NCI-H526 (cell line): ENCODE measurements at places on chromosomes 16 and 17.

DNA sequence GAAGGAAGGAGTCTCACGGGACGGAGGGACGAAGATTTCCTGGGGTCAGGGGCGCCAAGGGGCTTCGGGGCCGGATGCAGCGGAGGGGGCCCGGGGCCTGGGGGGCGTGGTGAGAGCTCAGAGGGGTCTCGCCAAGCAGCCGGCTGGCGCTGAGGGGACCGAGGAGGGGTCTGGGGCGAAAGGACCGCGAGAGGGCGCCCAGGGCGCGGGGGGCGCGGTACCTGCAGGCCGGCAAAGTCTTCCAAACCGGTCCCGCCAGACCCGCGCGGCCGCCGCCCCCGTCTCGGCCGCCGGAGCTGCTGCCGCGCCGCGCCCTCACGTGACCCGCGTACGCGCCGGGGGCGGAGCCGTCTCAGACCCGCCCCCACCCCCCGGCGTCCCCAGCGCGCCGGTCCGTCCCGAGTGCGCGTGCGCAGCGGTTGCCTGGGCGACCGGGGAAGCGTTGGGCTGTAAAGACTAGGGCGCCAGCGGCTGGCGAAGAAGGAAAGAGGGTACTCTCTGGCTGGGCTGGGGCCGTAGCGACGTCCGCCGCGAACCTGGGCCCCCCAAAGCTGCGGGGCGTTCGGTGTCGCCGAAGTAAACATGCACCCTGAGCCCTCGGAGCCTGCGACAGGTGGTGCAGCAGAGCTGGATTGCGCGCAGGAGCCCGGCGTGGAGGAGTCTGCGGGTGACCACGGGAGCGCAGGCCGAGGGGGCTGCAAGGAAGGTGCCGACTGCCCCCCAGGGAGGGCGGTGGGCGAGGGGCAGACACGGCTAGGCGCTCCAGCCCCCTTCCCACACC lies at the start of the genes DNAAF1 and HSDL1:
DNAAF1 (plus strand) TSS at position 450 of the 781 bp plus-strand sequence; CDS start at position 583, 133 bp downstream.
HSDL1 (minus strand) TSS at position 319 of the 781 bp plus-strand sequence. CDS start 13,856 bp downstream, outside the sequence.
- DNase-seq, result no peak

DNA sequence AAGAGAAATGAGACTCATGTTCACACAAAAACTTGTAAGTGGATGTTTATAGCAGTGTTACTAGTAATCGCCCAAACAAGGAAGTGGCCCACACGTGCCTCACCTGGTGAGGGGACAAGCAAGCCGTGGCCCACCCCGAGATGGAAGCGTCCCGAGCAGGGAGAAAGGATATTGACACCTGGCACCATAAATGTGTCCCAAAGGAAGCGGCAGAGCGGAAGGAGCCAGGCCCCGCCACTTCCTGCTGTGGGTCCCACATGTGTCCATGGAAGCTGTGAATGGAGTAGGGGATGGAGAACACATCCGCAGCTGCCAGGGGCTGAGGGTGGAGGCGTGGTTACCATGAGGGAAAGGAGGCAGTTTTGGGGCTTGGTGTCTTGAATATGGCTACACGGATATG lies 18.9 kb downstream of the KCNJ18 start:
- no peak for DNase-seq

DNA sequence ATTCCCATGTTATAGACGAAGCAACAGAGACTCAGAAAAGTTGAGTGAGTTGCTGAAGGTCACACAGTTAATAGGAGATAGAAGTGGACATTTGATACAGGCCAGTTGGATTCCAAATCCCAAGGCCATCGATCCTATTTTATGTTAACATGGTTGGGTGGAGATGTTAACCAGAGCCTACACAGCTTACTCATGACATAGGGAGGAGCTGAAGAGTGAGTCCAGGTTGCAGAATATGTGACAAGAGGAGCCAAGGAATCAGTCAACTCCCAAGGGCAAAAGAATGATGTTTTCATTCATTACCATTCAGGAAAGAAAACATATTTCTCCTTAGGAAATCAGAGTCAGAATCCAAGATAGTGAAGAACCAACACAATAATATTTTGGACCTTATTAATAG lies 40.3 kb upstream of the GAS7 start:
- no peak for DNase-seq

GRCh38 chr16:77555126-77555525 lies 120.3 kb upstream of the ADAMTS18 start:
- DNase-seq, result no peak

DNA sequence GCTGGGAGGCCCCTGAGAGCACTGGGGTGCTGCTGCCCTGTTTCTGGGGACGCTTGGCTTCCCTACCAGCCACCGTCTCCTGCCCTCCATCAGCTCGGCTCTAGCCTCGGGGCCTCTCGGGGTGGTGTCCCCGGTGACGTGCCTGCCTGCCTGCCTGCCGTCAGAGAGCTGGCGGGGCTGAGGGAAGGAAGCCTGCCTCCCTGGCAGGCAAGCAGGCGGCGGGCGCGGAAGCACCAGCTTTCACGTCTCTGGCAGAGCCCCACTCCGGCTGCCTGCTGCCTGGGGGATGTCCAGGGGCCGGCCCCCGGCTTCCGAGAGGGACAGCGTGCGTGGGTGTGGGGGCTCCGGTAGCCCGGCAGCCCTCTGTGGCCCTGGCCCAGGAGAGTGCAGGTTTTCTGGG lies 9.3 kb downstream of the CENPX start:
- no peak for DNase-seq

DNA sequence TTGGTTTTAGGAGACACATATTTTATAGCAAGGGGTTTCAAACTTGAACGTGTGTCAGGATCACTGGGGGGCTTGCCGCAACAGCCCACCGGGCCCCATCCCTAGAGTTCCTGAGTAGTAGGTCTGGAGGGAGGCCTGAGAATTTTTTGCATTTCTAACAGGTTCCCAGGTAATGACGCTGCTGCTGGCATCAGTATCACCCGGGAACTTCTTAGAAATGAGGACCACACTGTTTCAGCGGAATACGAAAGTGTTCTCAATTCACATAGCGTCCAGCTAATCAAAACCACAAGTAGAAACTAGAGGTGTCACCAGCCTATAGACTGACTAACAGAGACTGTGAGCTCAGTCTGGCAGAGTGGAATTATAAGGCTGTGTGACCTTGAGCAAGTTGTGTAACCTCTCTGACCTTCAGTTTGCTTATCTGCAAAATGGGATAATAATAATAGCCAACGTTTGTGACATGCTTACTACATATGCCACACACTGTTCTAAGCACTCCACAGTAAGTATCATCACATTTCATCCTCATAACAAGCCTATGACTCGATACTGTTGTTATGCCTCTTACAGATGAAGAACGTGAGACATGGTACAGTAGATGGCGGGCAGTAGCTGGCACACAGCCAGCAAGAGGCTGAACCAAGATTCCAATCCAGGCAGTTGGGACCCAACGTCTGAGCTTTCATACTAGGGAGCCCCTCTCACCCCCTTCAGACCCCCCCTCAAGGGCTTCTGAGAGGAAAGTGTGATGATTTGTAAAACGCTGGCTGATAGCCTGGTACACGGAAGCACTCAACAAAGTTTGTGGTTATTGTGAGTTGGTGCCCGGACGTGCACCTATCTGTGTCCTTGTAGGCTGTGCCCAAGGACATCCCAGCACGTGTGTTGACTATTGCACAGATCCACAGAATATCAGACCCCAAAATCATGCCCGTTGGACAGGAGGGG lies 4.6 kb upstream of the ICAM2 start:
- no peak for DNase-seq

DNA sequence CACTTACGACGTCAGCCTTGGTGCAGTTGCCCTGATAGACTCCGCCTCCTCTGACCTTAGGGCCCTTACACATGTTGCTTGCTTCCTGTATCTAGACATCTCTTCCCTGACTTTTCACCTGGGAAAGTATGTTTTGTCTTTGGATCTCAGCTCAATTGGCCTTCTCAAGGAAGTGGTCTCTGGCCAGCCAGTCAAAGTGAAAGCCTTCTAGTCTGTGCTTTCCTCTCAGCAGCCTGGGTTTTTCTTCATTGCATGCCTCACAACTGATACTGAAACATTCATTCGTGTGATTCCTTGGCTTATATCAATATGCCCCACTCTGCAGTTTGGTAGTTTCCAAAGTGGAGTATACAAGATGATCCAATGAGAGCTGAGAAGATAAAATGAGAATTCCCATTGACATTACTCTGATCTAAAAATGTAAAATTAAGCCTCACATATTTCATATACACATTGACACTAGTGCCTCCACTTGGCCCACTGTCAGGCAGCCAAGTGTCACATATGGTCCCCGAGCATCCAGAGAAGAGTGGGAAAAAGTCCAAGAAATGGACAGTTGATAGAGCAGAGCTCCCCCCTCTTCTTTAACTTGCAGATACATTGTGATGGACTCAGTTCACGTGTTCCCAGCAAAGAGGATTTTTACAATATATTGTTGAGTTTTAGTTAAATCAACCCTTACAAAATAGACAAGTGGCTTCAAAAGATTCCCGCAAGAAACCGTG lies 371.2 kb upstream of the ASIC2 start:
- DNase-seq, result no peak

- no peak for DNase-seq
Measured at GRCh38 chr16:58495521-58496331, 4.2 kb upstream of the NDRG4 start.

- DNase-seq, result no peak
Measured at GRCh38 chr16:6131526-6132050, 1034.0 kb upstream of the EEF2KMT start.

- DNase-seq, result no peak
Measured at GRCh38 chr17:1786708-1787107, 24.8 kb downstream of the SERPINF1 start.

DNA sequence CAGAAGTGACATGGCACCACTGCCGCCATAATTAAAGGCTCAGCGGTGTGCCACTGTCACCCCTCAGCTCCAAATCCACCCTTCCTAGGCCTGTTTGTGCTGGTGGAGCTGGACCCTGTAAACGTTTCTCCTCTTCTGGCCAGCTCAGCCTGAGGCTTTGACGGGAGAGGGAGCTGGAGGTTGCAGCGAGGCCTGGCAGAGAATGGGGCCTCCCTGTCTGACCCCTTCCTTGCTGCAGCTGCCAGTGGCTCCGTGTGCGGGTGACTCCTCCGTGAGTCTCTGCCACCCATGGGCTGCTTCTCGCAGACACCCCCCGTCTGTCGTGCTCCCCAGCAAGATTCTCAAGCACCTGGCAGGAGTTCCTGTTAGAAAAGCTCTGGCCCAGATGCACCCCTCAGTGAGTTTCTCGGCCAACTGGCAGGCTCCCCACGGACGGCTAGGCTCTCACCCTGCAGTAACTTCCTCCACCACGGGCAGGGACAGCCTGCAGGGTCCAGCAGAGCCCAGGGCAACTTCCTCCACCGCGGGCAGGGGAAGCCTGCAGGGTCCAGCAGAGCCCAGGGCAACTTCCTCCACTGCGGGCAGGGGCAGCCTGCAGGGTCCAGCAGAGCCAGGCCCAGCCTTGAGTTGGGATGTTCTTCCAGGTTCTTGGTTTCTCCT lies 4.7 kb upstream of the CHMP6 start:
- no peak for DNase-seq

- DNase-seq, result no peak
Measured at GRCh38 chr17:79340333-79341221, 266.0 kb downstream of the ENGASE start.

DNA sequence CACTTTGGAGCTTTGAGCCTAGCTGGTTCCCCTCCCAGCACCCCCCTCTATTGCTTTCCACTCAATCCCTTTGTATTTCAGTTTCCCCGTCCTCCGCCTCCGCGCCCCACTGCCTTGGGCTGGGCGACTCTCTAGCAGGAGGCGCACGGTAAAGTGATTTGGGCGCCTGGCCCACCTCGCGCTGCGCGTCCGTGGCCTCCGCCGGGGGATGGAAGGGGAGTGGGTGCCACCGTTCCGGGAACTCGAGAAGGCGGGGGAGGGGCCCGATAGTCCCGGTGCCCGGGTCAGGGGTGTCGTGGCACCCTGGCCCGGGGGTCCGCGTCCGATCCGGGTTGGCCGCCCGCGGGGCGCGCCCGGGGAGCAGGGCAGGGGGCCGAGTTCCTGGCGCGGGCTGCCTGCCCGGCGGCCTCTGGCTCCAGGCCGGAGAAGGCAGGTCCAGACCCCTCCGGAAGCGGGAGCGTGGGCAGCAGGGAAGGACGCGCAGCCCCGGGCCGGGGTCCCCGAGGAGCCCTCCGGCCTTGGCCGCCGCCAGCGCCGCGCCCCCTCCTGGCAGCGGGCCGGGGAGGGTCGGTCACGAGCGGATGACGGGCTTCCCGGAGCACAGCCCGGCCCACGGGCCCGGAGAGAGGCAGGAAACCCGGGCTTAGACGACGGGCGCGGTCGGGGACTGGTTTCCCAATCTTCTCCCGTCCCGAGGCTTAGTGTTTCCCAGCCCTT lies 15.8 kb downstream of the MEOX1 start:
- no peak for DNase-seq

GRCh38 chr16:76932541-76933211 lies 258.3 kb upstream of the MON1B start:
- DNase-seq, result no peak

- DNase-seq, result no peak
Measured at GRCh38 chr17:49545007-49545660, 30.5 kb upstream of the NXPH3 start.

- no peak for DNase-seq
Measured at GRCh38 chr17:17189559-17189958, 16.6 kb downstream of the PLD6 start.

DNA sequence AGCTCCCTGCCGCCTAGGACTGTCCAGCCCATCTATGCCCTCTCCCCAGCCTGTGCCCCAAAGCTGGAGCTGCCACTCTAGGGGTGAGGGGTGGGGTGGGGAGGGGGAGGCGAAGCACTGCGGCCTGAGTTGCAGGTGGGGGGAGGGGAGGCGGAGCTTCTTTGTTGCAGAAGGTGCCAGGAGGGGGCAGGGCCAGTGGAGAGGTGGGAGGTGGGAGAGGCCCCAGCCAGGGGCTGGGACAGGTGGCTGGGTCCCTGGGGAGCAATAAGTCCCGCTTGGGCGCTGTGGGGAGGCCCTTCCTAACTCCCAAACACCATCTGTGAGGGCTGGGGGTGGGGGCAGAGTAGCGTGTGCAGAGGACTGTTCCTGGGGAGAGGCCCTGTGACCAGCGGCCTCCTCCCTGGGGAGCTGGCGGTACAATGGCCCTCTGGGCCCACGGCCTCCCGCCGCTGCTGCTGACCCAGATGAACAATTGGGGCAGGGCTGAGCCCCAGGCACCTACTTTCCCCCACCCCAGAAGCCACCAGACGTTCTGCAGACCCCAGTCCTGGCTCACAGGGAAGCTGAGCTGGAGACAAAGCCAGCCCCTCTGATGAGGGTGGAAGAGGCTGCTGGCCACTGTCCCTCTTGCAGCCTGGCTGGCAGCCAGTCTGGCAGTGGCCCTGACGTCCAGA lies 2.2 kb upstream of the NTN3 start:
- peak; percentile 98 for DNase-seq

GRCh38 chr17:2087597-2088211 lies 32.8 kb downstream of the HIC1 start:
- DNase-seq, result no peak

DNA sequence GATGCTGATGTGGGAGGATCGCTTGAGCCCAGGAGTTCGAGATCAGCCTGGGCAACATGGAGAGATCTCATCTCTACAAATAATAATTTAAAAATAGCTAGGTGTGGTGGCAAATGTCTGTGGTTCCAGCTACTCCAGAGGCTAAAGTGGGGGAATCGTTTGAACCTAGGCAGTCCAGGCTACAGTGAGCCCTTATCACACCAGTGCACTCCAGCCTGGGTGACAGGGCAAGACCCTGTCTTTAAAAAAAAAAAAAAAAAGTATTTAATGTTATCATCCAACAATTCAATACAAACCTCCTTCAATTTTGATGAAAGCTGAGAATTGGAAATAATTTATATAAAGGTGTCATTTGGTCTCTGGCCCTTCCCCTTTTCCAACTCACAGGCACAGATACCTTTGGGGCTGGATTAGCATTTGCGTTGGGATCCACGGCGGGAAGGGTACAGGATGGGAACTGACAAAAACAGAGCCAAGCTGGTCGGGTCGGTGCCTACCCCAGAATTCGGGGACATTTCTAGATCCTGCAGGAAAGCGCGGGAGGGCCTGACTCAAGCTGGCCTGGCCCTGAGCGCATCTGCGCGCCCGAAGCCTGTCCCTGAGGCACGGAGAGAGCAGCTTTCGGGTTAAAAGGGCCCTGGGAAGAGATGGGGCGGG lies 860 bp upstream of the DCAF7 start:
- peak; percentile 50 for DNase-seq

GRCh38 chr17:385178-385835 lies 32.7 kb upstream of the RPH3AL start:
- no peak for DNase-seq
